Memory B cell (primary cell): ENCODE measurements at places on chromosomes 11 and 22.

GRCh38 chr11:128732471-128733277 lies 38.8 kb downstream of the FLI1 start:
- DNase-seq = no peak

- no peak for DNase-seq
Measured at GRCh38 chr22:44543781-44544477, 45.9 kb upstream of the RTL6 start.

DNA sequence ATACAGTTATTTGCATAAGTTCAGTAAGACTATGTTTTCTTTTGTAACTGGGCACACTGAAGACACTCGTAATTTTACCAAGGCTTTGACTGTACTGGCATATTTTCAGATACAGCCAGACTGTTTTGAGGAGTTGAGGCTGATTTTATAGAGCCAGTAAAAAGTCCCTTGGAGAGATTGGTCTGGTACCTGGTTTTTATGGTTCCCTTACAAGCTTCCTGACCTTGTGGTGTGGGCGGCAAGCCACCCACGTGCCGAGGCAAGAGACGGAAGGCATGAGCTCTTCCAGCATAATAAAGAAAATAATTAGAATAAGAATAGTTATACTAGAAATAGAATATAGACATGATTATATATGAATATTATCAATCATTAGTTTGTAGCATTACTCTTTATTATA lies 11.3 kb upstream of the GSTP1 start:
- no peak for DNase-seq

GRCh38 chr11:45282081-45282480 lies 4.1 kb downstream of the SYT13 start:
- DNase-seq = no peak

- no peak for DNase-seq
Measured at GRCh38 chr11:75760710-75761493, 7.7 kb upstream of the DGAT2 start.

DNA sequence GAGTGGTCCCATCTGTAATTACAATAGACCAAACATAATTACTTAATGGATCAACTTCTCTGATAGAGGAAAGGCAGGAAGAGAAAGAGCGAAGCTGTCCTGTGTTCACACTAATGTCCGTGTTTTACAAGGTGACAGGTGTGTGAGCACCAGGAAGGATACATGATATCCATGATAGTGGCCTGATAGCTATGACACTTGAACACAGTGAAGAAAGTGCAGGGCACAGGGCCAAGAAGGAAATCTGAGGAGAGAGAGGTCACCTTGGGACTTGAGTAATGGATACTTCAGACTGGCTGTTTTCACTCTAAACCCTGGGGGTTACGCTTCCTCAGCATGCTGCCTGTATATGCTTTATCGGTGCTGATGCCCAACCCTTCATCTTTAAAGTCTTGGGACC lies 29.4 kb downstream of the TUB start:
- no peak for DNase-seq

GRCh38 chr11:110711776-110712658 lies at the start of gene ARHGAP20:
TSS of gene ARHGAP20 (minus strand) at chr11:110712437. CDS start at chr11:110712231, 206 bp downstream.
- peak; percentile 69 for DNase-seq

- no peak for DNase-seq
Measured at GRCh38 chr11:62069986-62070919, 53.6 kb upstream of the INCENP start.

DNA sequence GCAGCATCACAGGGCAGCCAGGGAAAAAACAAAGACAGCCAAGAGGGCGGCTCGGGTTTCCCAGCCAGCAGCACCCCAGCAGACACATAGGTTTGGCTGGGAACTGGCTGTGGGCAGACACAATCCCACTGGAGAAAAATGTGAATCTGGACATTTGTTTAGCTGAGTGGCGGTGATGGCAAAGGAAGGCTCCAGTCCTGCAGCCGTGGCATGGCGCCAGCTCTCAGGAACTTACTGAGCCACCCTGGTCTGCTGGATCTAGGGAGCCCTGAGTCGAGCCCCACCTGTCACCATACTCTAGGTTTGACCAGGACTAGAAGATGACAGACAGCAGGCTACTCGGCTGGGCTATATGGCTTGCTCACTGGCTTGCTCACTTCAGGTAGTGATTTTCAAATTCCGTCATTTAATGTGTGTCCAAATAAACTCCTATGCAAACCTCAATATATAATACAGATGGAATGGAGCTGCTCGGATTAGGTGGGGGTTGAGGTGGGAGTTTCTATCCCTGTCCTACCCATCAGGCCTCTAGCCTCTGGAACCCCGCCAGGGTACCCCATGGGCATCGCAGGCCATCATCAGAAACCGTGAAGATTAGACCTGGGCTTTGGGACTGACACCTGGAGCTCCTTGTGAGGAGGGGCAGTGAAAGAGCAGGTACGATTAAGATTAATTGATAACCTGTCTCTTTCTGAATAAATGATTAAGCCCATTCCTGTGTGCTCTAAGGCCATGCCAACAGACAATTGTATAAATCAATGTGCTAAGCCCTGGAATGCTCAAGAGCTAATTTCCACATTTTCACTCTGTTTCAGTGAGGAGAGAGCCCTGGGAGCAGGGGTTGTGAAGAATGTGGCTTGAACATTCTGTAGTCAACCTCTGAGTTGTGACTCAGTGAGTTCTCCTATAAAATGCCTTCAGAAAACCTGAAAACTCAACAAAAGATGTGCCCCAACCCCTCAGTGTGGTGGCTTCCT lies 42.5 kb downstream of the GALNT18 start:
- DNase-seq = no peak

- DNase-seq = no peak
Measured at GRCh38 chr11:117026593-117027330, 71.5 kb downstream of the SIK3 start.

DNA sequence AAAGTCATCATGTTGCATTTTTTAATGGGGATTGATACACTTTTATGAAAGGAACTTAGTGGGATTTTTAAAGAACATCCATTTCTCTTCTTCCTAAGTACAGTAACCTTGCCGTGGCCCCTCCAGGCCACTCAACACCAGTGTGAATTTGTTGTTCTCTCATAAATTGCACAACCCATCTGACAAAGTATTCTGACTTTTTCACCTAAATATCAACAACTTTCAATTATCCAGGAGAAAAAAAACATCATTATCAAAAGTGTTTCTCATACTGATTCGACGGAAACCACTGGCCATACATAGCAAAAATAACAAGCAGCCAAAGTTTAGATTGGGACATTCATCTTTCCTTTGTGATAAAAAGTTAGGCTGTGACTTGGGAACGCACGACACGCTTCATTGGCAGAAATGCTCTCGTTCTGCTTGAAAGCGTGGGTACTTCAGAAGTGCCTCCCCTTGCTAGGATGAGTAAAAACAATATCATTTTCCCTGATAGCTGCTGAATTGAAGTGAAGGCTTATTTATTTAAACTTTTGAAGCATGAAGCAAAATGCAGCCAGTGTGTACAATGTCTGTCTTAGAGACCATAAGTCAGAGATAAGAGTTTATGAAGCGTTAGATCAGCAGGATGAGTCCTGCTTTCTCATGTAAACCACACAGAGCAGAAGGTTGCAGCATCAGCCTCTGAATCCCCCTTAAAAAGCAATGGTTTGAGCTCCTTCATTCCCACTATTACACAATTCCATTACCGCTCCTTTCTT lies 20.6 kb upstream of the EIF3M start:
- no peak for DNase-seq

- DNase-seq = no peak
Measured at GRCh38 chr11:65356394-65356972, 1.9 kb downstream of the TIGD3 start.

DNA sequence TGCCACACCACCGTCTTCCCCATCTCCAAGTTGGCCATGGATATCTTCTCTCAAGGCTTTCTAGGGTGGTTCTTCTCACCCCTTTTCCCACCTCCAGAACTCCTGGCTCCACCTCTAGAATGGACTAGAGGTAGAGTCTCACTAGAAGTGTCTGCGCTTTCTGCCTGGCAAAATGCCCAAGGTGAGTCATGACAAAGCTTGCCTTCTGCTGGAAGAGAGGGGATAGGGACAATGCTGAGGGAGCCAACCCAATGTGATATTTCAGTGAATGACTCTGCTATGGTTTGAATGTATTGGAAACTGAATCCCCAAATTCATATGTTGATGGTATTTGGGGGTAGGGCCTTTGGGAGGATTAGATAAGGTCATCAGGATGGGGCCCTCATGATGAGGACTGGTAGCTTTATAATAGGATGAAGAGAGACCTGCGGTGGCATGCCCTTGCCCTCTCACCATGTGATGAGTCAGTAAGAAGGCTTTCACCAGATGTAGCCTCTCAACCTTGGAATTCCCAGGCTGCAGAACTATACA lies 4.1 kb upstream of the CD82 start:
- DNase-seq = no peak
